ENCODE measurements at places on chromosomes 16 and 17.

- DNase-seq = no peak
- peak overlapping the region; percentile 2 for H3K27ac ChIP-seq
- no peaks in the 10 kb centered on the region for H3K36me3 ChIP-seq
- no peak overlapping the region for H3K4me3 ChIP-seq
These were observed 55.4 kb downstream of the CFDP1 start for GRCh38 chr16:75377729-75378386.

DNA sequence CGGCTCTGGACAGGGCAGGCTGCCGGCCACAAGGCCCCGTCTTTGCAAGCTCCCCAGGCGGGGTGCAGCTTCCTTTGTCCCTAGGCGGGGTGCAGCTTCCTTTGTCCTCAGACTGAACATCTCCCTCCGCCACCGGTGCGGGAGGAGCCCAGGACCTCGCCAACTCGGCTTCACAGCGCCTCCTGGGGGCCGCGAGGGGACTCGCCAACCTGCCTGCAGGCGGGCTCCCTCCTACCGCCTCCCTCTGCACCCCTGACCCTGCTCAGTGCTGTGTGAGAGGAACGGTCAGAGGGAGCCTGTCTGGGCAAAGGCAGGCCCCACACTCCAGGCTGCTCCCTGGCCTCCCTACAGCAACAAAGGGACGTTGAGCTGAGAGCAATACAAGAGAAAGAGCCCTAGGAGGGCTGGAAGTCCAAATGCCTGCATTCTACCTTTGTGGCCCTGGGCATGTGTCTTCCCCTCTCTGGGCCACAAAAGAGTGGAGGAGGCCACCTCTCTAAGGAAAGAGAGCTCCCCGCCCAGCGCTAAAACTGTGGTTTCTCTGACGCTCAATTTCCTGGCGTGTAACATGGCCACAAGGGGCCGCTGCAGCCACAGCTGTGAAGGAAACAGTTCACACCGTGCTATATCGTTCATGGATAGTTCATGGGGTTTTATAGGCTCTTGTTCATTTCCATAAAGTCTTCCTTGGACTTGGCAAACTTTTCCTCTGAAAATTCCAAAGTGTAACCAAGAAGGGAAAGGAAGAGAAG is 20.9 kb upstream of the KRT19 start:
- no peaks in the 10 kb centered on the region for H3K36me3 ChIP-seq
- no peaks in the 10 kb centered on the region for H3K27me3 ChIP-seq
- H3K4me1 ChIP-seq = no peaks in the 10 kb centered on the region
- peak overlapping the region; percentile 62 for H3K27ac ChIP-seq
- peak overlapping the region; percentile 4 for H3K4me3 ChIP-seq
- peak; percentile 84 for DNase-seq

- no peaks in the 10 kb centered on the region for H3K4me1 ChIP-seq
- DNase-seq = no peak
- H3K27ac ChIP-seq = no peak overlapping the region
- no peaks in the 10 kb centered on the region for H3K36me3 ChIP-seq
- no peaks in the 10 kb centered on the region for H3K27me3 ChIP-seq
- no peak overlapping the region for H3K4me3 ChIP-seq
These were observed 29.5 kb upstream of the CRISPLD2 start for GRCh38 chr16:84790301-84790700.

DNA sequence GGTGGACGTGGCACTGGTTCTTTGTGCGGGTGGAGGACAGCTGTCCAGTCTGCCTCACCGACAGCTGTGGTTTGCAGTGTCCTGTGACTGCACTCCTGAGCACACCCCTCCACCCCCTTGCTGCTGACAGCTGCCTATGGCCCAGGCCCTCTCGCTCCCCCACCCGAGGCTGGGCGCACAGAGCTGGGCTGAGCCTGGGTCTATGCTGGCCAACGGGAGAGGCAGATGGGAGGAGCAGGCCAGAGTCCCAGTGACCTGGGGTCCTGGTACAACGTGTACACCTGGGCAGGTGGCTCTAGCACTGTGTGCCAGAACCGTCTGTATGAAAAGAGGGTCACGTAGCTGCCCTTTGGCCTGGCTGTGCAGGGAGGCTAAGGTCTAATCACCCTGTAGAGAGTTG is 30.5 kb downstream of the BAIAP2 start:
- no peaks in the 10 kb centered on the region for H3K4me1 ChIP-seq
- H3K27ac ChIP-seq = no peak overlapping the region
- no peak overlapping the region for H3K4me3 ChIP-seq

DNA sequence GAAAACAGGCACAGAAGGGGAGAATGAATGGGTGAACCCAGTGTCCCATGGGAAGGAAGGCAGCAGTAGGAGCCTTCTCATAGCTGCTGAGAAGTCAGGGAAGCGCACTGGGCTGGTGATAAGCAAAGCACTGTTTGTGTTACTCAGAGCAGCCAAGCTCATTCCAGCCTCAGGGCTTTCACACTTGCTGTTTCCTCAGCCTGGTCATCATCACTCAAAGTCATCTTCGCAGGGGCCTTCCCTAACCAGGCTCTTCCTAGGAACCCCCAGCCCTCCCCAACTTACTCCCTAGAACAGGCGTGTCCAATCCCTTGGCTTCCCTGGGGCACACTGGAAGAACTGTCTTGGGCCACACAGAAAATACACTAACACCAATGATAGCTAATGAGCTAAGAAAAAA is 32.1 kb upstream of the LONP2 start:
- H3K27ac ChIP-seq = no peak overlapping the region
- peak; percentile 48 for DNase-seq
- H3K4me3 ChIP-seq = no peak overlapping the region
- no peaks in the 10 kb centered on the region for H3K36me3 ChIP-seq

GRCh38 chr16:54409982-54410381 is 123.4 kb upstream of the IRX3 start:
- H3K27me3 ChIP-seq = peaks cover 37% of the 10 kb centered on the region
- H3K27ac ChIP-seq = no peak overlapping the region
- H3K36me3 ChIP-seq = no peaks in the 10 kb centered on the region
- H3K4me3 ChIP-seq = no peak overlapping the region
- DNase-seq = no peak

DNA sequence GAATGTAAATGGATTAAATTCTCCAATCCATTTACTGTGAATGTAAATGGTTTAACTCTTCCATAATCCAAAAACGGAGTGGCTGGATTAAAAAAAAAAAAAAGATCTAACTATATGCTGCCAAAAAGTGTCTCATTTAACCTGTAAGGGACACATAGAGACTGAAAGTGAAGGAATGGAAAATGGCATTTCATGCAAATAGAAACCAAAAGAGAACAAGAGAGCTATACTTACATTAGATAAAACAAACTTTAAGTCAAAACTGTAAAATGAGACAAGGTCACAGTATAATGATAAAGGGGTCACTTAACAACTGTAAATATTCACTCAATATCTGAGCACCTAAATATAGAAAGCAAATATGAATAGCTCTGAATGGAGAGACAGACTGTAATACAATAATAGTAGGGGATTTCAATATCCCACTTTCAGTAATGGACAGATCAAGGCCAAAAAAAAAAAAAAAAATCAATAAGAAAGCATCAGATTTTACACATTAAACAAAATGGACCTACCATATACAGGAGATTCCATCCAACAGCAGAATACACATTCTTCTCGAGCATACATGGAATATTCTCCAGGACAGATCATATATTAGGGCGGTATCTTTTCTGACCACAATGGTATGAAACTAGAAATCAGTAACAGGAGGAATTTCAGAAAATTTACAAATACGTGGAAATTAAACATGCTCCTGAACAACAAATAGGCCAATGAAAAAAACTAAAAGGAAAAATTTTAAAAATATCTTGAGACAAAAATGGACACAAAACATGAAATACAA is 36.4 kb downstream of the CDR2 start:
- no peaks in the 10 kb centered on the region for H3K4me1 ChIP-seq
- H3K4me3 ChIP-seq = no peak overlapping the region
- H3K27ac ChIP-seq = no peak overlapping the region
- H3K36me3 ChIP-seq = peaks cover 51% of the 10 kb centered on the region
- DNase-seq = no peak
- H3K27me3 ChIP-seq = no peaks in the 10 kb centered on the region

GRCh38 chr16:29011112-29011511 is 26.3 kb downstream of the LAT start:
- H3K27ac ChIP-seq = no peak overlapping the region
- no peak overlapping the region for H3K4me3 ChIP-seq
- no peaks in the 10 kb centered on the region for H3K36me3 ChIP-seq
- H3K4me1 ChIP-seq = no peaks in the 10 kb centered on the region

GRCh38 chr16:23570992-23571632 is 13.6 kb downstream of the UBFD1 start:
- no peaks in the 10 kb centered on the region for H3K4me1 ChIP-seq
- H3K27ac ChIP-seq = no peak overlapping the region
- peak; percentile 26 for DNase-seq
- H3K27me3 ChIP-seq = no peaks in the 10 kb centered on the region

- DNase-seq = no peak
- H3K27me3 ChIP-seq = no peaks in the 10 kb centered on the region
- peaks cover 12% of the 10 kb centered on the region for H3K4me1 ChIP-seq
- no peaks in the 10 kb centered on the region for H3K36me3 ChIP-seq
- H3K27ac ChIP-seq = peak overlapping the region; percentile 54
- peak overlapping the region; percentile 69 for H3K4me3 ChIP-seq
These were observed 977 bp downstream of the NAGPA start for GRCh38 chr16:5032748-5033167.

DNA sequence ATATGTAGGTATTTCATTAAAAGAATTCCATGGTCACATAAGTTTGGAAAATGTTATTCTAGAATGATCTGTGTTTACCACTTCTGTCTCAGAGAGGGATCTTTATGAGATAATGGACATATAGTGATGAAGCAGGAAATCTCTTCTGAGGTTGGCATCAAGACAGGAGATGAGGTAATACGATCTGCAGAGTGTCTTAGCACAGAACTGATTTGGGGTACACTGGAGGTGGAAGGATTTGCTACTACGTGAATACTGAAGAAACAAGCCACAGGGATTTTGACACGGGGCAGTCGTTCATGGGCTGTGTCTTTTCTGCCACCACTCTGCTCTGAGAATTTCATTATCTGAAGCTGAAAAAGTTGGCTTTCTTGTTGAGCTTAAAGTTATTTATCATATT is 5.5 kb downstream of the CBFB start:
- H3K4me3 ChIP-seq = no peak overlapping the region
- H3K27ac ChIP-seq = no peak overlapping the region
- peaks cover 19% of the 10 kb centered on the region for H3K36me3 ChIP-seq
- no peak for DNase-seq

DNA sequence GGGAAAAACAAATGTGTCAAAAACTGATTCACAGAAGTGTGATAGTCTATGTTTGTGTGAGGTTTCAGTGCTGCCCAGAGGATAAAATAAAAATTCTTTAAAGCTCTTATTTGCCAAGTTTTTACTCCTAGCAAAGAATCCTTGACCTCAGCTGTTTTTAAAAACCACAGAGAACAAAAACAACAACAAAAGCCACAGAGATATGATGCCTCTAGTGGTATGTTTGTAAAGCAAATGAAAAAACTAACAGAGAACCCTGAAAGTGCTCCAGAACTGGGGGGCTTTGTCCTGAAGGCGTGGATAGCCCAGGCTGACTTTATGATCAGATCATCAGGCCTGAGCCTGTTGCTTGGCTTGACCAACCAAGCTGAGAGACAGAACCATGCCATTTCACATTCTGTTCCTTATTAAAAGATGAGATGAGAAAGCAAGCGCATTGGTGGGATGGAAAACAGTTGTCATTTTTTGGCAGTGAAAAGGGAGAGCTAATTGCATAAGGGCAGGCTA is 411.0 kb downstream of the CPPED1 start:
- no peaks in the 10 kb centered on the region for H3K27me3 ChIP-seq
- H3K36me3 ChIP-seq = no peaks in the 10 kb centered on the region
- H3K4me1 ChIP-seq = no peaks in the 10 kb centered on the region
- DNase-seq = no peak
- H3K4me3 ChIP-seq = no peak overlapping the region
- H3K27ac ChIP-seq = no peak overlapping the region

- H3K4me1 ChIP-seq = no peaks in the 10 kb centered on the region
- DNase-seq = no peak
- H3K4me3 ChIP-seq = no peak overlapping the region
- no peaks in the 10 kb centered on the region for H3K36me3 ChIP-seq
These were observed 209.1 kb downstream of the IRF8 start for GRCh38 chr16:86108062-86108461.

GRCh38 chr17:57578608-57579225 is 166.4 kb downstream of the CCDC182 start:
- no peaks in the 10 kb centered on the region for H3K27me3 ChIP-seq
- no peak for DNase-seq
- H3K4me1 ChIP-seq = peaks cover 9% of the 10 kb centered on the region

DNA sequence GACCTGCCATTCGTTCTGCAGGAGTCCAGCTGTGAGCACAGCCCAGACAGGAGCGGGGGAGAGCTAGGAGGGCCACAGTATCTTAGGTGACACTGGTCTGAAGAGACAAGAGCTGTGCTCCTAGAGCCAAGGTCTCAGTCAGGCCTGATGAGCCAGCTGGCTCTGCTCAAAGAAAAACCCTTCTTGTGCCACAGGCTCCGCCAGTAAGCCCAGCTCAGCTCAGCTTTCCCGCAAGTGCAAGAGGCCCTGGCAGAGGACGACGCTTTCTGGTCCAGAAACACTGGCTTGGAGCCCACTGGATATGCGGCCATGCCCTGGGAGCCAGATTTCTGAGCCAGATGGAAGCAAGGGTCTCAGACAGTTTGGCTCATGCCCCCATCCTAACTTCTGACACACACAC is 23.9 kb downstream of the PEMT start:
- no peaks in the 10 kb centered on the region for H3K27me3 ChIP-seq
- H3K36me3 ChIP-seq = no peaks in the 10 kb centered on the region
- H3K27ac ChIP-seq = peak overlapping the region; percentile 56
- H3K4me3 ChIP-seq = no peak overlapping the region
- peaks cover 52% of the 10 kb centered on the region for H3K4me1 ChIP-seq

- no peak overlapping the region for H3K27ac ChIP-seq
- no peaks in the 10 kb centered on the region for H3K4me1 ChIP-seq
- H3K36me3 ChIP-seq = no peaks in the 10 kb centered on the region
- no peaks in the 10 kb centered on the region for H3K27me3 ChIP-seq
- DNase-seq = no peak
These were observed 315.4 kb downstream of the MAP2K6 start for GRCh38 chr17:69729944-69730343.

- H3K36me3 ChIP-seq = no peaks in the 10 kb centered on the region
- DNase-seq = no peak
- H3K27me3 ChIP-seq = peaks cover 18% of the 10 kb centered on the region
- H3K27ac ChIP-seq = no peak overlapping the region
- no peak overlapping the region for H3K4me3 ChIP-seq
- no peaks in the 10 kb centered on the region for H3K4me1 ChIP-seq
These were observed 18.2 kb upstream of the FAM83G start for GRCh38 chr17:19022747-19023146.

DNA sequence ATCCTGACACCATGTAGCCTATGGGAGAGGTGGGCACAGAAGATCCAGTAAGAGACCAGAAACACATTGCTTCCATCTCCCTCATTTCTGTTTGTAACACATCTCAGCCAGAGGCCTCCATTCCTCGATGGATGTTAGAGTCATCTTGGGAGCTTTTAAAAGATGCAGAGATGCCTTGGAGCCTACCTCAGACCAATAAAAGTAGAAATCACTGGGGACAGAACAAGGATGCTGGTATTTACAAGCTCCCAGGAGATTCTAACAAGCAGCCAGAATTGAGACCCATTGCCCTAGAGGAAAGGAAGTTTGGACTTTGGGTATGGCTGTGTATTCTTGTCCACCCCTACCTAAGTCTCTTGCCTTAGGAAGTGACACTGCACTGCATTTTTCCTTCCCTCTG is 40.8 kb downstream of the HS3ST3A1 start:
- H3K27ac ChIP-seq = no peak overlapping the region
- H3K36me3 ChIP-seq = no peaks in the 10 kb centered on the region
- H3K4me1 ChIP-seq = no peaks in the 10 kb centered on the region
- DNase-seq = no peak
- no peak overlapping the region for H3K4me3 ChIP-seq

- no peaks in the 10 kb centered on the region for H3K27me3 ChIP-seq
- H3K4me3 ChIP-seq = no peak overlapping the region
- H3K27ac ChIP-seq = no peak overlapping the region
- no peaks in the 10 kb centered on the region for H3K4me1 ChIP-seq
- H3K36me3 ChIP-seq = peaks cover 8% of the 10 kb centered on the region
These were observed 82.5 kb downstream of the NLK start for GRCh38 chr17:28124962-28125361.

Measured in tibial artery (tissue), 4 donors.